ENCODE measurements at places on chromosomes 2 and 18.
A peak's percentile ranks its signal among the peaks of the same experiment; 100 is the strongest.

- no peak for DNase-seq
Observed at GRCh38 chr2:197993363-197993762, 189.0 kb downstream of the PLCL1 start.

GRCh38 chr2:86822668-86823345, 32.1 kb upstream of the CD8A start:
- DNase-seq, result no peak

DNA sequence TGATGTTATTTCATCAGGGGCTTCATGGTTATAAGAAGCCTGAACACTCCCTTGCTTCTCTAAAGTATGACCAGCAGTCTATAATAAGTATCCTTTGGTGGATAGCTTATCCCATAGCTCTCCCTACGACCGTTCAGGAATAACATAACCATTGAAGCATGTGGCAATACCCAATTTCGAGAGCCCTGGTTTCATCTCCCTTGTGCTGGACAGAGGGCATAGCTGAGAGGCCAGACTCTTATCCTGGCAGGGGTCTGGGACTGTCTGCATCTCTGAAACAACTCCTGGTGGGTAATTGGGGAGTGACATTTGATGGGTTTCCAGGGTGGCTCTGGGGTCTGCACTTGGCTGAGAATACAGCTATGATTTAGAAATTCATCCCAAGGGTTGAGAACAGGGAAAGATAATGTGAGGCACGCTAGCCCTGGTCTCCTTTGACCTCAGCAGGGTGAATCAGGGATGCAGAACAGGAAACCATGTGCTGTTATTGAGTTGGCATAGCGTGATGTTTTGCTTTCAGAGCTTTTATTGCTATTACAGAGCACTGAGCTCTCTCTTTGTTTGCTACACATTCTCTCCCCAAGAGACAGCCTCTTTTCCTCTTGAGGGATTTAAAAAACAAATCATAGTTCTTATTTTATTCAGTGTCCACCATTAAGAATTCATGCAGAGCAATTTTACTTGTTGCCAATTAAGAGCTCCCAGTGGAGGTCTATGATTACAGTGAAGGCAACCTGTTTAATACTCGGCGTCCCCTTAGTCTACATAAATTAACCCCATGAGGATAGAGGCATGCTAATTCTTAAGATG, 274.5 kb downstream of the NCKAP5 start:
- DNase-seq, result no peak

GRCh38 chr18:35267161-35267651, 22.8 kb downstream of the ZSCAN30 start:
- peak; percentile 41 for DNase-seq

- DNase-seq, result no peak
Observed at GRCh38 chr2:28142386-28142785, 250.3 kb upstream of the FOSL2 start.

- DNase-seq, result no peak
Observed at GRCh38 chr2:179332903-179333302, 68.3 kb upstream of the SESTD1 start.

- DNase-seq, result no peak
Observed at GRCh38 chr2:229443546-229444268, 172.6 kb upstream of the PID1 start.

- DNase-seq, result no peak
Observed at GRCh38 chr2:62291517-62292137, 95.7 kb downstream of the B3GNT2 start.

DNA sequence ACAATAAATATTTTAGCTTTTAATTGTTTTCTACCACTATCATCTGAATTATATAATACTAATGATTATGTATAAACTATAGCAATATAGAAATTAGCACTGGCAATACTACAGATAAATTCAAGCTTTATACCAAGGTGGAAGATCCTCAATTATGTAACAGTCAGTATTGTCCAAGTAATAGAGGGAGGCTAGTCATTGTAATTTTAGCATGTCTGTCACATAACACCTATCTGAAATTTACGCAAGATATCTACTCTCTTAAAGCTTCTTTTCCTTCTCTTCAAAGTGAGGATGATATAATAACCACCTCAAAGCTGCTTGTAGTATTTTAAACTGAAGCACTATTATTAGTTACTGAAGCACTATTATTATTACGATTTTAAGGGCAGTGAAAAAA, 12.2 kb downstream of the KCNJ3 start:
- DNase-seq, result no peak

DNA sequence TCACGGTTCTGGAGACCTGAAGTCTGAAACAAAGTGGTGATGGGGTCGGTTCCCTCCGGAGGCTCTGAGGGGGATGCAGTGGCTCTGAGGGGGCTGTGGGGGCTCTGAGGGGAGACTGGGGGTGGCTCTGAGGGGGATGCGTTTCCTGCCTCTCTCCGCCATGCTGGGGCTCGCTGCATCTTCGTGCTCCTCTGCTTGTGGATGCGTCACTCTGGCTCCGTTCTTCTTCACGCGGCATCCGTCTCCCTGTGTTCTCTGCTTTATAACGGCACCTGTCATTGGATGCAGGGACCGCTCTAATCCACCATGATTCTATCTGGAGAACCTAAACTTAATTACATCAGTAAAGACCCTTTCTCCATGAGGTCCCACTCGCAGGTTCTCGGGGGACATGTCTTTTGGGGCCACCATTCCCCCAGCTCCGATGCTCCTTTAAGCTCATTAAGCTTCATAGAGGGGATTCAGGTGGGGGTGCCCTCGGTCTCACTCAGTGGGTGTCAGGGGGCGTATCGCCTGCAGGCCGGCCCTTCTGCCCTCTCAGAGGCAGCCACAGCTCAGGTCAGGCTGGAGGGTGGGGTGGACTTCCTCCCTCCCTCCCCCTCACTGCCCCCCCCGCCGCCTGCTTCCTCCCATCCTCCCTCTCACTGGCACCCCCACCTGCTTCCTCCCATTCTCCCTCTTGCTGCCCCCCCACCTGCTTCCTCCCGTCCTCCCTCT, 18.4 kb downstream of the RTP5 start:
- DNase-seq, result no peak

GRCh38 chr2:32192418-32192817, 26.8 kb downstream of the SLC30A6 start:
- no peak for DNase-seq

GRCh38 chr2:136255648-136256461, 137.9 kb upstream of the CXCR4 start:
- no peak for DNase-seq

- no peak for DNase-seq
Observed at GRCh38 chr2:30031184-30031583, 109.8 kb upstream of the ALK start.

DNA sequence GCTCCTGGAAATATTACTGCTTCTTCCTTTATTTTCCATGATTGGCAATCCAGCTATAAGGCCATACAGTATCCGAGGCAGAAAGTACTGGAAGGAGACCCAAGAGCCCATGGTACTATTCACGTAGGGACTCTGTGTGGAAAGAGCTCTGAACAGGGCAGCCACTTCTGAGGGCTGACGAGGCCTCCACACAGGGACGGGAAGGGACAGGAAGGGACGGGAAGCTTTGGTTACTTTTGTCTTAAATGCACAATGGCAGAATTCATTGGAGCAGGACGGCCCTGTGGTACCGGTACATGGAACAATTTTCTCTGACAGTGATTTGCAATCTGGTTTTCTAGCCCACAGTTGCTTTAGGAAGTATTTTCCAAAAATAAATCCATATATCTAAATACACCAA, 102.4 kb downstream of the MBP start:
- no peak for DNase-seq

GRCh38 chr2:172843902-172844715, 108.5 kb downstream of the RAPGEF4 start:
- no peak for DNase-seq

GRCh38 chr2:174052584-174052976, 87.4 kb upstream of the SP3 start:
- DNase-seq, result no peak

DNA sequence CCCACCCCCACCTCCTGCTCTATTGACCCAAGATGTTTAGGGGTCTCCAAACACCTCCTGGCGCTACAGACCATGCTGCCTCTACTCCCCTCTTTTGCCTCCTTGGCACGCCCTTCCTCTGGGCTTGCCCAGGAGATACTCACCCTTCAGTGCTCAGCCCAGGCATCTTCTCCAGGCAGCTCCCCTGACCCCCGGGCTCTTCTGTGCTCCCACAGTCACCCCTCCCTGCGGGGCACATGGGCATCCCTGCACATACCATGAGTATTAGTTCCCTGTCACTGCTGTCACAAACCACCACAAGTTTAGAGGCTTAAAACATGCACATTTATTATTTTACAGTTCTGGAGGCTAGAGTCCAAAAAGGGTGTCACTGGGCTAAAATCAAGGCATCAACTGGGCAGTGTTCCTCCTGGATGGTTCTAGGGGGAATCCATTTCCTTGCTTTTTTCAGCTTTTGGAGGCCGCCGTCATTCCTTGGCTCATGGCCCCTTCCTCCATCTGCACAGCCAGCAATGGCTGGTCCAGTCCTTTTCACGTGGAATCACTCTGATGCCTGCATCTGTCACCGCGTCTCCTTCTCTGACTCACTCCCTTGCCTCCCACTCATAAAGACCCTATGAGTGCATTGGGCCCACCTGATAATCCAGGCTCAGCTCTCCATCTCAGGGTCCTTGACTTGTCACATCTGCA, 230.4 kb upstream of the COPS8 start:
- DNase-seq, result no peak

- no peak for DNase-seq
Observed at GRCh38 chr2:185268651-185269050, 470.0 kb upstream of the FSIP2 start.

- DNase-seq, result no peak
Observed at GRCh38 chr2:121667618-121668017, 18.4 kb upstream of the CLASP1 start.

DNA sequence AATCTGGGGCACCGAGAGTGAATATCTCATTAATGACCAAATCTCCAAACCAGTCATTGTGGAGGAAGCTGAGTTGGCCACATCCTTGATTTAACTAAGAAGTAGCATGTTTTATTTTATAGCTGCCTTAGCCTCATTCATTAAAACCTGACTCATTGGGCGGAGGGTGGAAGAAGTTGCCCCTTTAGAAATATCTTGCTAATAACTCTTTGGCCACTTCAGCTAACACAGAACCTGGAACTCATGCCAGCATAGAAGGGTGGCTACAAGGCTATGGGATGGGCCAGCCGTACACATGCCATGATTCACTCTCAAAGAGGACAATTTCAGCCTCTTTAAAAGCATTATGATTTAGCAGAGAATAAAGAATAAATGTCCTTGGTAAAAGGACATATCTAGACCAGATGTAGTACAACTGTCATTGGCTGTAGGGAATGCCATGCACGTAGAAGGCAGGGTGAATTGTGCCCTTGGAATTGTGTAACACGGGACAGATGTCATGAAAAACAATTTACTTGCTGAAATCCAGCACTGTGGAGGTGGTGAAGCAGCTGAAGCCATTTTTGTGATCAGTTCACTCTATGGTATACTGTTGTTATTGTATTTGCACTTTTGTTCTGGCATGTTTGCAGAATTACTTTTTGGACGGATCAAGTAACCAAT, 330.0 kb downstream of the PLCL1 start:
- no peak for DNase-seq

GRCh38 chr2:24771061-24771460, 22.1 kb downstream of the PTRHD1 start:
- no peak for DNase-seq

DNA sequence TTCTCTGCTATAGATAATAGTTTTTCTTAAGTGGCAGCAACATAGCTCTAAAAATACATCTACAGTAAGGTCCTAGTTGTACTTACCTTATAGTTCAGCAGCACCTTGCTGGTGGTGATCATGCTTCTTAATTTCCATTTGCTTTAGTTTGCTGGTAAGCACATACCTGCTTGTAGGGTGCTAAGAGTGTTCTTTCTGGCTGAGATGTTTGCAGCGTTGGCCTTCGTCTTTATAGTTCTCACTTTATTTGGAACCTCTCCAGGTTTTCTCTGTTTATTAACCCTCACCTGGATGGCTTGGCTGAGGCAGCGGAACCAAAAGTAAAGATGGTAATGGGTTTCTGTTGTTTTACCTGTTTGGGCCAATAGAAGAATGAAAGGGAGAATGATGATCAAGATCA, 123.6 kb upstream of the EFEMP1 start:
- DNase-seq, result no peak

DNA sequence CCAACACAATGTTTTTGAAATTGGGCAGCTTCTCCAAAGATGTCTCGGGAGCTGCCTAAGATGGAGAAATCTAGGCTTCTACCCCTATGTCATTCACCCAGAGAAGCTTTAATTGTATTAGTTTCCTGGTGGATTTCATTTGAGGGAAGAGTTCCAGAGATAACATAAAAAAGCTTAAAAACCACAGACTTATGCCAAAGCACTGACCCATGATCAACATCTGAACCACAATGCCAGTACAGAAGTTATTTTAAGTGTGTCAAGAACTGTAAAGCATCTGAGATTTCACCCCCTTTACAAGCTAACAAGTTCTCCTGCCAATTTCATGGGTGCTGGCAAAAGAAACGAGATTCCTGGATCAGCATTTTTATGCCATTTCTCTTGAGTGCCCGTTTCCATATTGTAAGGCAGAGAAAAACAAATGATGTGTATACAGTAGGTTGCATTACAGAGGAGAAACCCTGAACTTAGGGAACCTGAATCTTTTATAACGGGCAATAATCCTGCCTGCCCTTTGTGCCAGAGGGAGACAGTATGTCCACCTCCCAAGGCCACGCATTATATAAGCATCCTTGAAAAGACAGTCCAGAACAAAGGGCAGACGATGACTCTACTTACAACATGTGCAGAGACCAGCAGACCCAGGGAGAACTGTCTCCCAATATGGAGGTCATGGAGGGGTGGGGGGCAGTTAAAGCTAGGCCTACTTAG, 44.1 kb downstream of the MREG start:
- no peak for DNase-seq

GRCh38 chr2:50125246-50125645, 906.7 kb downstream of the NRXN1 start:
- DNase-seq, result no peak

DNA sequence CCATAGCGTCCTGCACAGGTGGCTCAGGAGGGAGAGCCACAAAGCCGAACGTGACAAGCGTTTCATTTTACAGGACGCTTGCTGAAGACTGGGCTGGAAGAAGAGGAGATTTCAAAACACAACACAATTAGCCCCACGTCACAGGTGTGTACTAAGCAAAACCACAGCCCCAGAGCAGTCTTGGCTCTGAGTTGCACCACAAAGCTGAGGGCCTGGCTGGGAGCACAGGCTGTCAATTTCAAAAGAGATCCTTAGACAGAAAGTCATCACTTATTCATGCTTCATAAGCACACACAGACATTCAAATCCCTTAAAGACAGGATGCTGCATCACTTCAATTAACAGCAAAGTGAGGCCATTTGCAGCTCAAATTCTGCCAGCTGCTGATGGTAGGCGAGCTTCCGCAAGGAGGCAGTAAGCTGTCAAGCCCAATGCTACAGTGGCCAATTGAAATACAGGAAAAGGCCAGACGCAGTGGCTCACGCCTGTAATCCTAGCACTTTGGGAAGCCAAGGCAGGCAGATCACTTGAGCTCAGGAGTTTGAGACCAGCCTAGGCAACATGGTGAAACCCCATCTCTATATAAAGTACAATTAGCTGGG, 79.6 kb downstream of the SKA1 start:
- no peak for DNase-seq

GRCh38 chr2:64730551-64731262, 77.0 kb upstream of the SERTAD2 start:
- peak; percentile 7 for DNase-seq

- no peak for DNase-seq
Observed at GRCh38 chr18:73950116-73950700, 197.4 kb downstream of the FBXO15 start.

GRCh38 chr2:18740474-18740881, 151.1 kb upstream of the NT5C1B start:
- DNase-seq, result no peak

GRCh38 chr2:70743677-70744076, 24.3 kb downstream of the ADD2 start:
- no peak for DNase-seq

- no peak for DNase-seq
Observed at GRCh38 chr18:3265564-3266033, 3.7 kb downstream of the MYL12B start.

Data from activated T-helper 1 cell treated with anti-CD3 and anti-CD28 coated beads, Interleukin-2, amount 50 U/mL, for 16 hours (primary cell).